ENCODE measurements at places on chromosomes 3 and 15.

DNA sequence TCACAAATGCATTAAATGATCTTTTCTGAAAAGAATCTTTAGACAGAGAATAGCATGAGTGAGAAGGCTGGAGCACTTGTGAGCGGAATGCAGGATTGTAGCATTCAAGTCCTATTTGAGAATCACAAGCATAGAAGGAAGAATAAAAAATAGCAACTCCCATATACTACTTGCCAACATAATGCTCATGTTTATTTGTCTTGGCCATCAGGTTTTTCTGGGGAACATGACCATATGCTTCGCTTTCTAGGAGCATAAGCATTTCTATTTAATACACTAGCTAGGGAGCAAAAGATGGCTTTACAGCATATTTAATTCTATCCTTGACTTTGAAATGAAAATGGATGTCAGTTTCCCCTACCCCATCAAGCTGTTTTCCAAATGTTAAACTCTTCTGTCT is 170.3 kb upstream of the MITF start:
- no peak for DNase-seq

GRCh38 chr15:78906316-78906620 is 33.6 kb downstream of the MORF4L1 start:
- DNase-seq: no peak

GRCh38 chr3:44045476-44046275 is 196.0 kb upstream of the TOPAZ1 start:
- no peak for DNase-seq

- no peak for DNase-seq
Measured at GRCh38 chr15:78552597-78552996, 12.4 kb downstream of the PSMA4 start.

DNA sequence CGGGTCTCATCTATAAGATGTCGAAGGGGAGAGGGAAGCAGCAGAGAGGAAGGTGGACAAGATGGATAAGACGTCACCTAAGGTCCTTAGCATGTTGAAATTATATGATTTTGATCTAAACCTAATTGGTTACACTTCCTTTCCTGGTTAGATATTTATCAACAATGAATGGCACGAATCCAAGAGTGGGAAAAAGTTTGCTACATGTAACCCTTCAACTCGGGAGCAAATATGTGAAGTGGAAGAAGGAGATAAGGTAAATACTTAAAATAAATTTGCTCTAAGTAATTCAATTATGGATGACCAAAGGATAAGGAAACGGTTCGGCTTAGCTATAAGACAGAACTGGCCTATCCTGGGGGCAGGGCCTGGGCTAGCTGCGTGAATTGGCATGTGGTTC is 5.5 kb downstream of the ALDH1A3 start:
- DNase-seq: no peak

DNA sequence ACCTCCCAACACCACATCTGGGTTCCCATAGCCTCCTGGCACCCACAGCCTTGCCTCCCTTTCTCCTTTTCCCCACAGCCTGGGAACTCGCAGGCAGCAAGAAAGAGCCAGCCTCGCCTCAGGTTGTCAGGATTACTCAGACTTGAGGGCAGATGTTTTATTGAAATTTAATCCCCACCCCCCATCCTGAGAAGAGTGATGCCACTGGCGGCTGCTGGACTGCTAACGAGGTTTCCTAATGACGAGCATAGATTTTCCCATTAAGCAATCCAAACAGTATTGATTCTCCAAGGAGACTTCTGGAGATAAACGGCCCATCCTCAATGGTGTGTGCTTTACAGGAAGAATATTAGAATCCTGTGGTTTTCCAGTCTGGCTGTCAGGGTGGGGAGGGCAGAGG is 13.7 kb downstream of the SHF start:
- DNase-seq: no peak

DNA sequence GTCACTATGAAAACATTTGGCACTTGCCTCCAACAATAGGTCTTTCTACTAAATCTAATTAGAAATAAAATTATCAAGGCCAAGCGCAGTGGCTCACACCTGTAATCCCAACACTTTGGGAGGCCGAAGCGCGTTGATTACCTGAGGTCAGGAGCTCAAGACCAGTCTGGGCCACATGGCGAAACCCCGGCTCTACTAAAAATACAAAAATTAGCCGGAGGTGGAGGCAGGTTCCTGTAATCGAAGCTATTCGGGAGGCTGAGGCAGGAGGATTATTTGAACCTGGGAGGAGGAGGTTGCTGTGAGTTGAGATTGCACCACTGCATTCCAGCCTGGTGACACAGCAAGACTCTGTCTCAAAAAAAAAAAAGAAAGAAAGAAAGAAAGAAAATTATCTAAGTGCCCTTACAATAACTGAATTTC is 1.6 kb upstream of the PLD1 start:
- DNase-seq: no peak

DNA sequence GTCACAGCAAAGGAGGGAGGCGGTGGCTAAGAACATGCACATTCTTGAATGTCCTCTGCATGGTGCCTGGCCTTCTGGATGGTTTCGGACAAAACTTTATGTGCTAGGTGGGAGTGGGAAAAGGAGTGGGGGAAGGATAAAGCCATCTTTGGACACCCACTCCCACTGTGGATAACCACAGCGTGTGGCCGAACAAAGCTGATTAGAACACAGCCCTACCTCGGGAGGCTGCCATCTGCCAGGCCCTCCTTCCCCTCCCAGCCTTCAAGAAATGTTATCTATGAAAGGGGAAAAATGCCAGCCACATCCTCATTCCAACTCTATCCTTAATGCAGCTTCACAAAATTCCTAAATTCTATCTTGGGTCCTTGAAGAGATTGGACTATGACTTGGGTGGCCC is 18.8 kb downstream of the AMOTL2 start:
- DNase-seq: no peak

- DNase-seq: peak; percentile 6
Measured at GRCh38 chr3:5188419-5189221, 1.1 kb downstream of the EDEM1 start.
